LHCN-M2 (cell line): ENCODE measurements at places on chromosomes 12 and 14. TPM values are rescaled to one million over a fixed set of nuclear protein-coding genes. Genes with fewer than 3 reads are reported as not detected.

GRCh38 chr14:100203962-100204834 lies 34.7 kb upstream of the YY1 start:
- no peak for DNase-seq

Gene PDE3A
- total RNA-seq, result 0.06 TPM in 1 of 2 replicates, not detected in the other

DNA sequence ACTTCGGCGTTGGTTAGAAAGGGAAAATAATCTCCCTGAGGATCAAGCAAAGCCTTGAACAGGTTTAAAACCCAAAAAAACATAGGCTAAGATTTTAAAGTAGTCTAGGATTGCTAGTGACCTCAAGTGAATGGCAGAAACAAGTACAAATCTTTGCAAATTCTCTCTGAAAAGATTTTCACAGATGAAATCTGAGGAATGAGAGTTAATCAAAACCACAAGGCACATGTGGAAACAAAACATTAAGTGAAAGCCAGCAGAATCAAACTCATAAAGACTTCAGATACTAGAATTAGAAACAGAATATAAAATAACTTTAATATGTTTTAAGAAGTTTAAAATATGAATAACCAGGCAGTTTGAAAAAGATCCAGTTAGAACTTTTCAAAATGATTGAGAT lies 52.2 kb upstream of the CFL2 start:
- no peak for DNase-seq

Gene MANSC4
- total RNA-seq, result not detected in 2 replicates

GRCh38 chr12:76037130-76038103 lies 5.8 kb upstream of the PHLDA1 start:
- DNase-seq, result peak; percentile 82
